Activated CD4-positive, alpha-beta T cell treated with anti-CD3 and anti-CD28 coated beads for 48 hours (primary cell): ENCODE measurements at places on chromosomes 11 and 22.

DNA sequence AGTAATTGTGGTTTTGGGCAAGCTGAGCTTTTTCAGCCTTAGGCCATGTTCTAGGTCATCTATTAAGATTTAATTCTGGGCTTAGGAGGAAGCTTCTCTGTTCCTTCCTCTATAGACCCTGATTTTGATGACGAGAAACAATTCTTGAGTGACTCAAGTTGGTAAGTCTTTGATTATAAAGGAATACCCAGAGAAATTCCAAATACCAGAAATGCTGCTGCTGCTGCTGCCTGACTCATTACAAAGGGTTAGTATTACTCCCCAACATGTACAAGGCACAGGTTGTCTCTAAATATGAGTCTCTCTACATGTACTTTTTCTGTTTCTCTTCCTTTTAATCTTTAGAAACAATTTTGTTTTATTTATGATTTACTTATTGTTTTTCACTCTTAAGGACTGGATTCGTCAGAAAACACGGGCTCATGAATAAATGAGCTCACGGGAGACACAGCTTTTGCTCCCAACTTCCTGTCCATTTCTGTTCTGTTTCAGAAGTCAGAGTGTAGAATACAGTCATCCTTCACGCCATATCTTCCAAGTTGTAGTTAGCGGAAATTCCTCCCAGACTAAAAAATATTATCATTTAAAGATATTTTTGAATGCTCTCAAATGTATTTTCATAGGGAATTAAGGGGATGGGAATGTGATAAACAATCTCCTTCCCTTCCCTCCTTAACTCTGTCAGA is 31.8 kb upstream of the RBMXL2 start:
- no peak for DNase-seq

- DNase-seq = no peak
Measured at GRCh38 chr11:126501641-126502040, 146.2 kb downstream of the ST3GAL4 start.

DNA sequence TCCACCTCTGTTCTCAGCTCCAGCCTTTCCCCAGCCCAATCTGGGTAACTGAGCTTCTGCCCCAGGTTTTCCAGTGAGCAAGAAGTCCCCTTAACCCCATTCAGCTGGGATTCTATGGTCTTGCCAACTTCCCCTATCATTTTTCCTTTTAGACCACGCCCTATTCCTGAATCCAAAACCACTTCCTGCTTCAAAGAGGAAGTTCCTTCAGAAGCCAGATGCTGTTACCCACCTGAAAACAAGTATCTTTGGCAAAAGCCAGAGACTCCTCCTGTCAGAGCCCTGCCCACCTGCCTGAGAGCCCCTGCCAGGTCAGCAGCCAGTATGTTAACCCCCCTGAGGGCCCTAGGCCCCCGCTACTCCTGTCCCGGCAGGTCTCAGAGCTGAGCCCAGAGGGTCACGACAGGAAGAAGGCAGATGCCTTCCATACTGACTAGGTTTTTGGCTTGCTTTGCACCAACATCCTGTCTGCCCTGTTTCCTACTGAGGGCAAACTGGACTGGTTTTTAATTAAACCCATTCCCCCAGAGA is 20.3 kb upstream of the MICAL2 start:
- no peak for DNase-seq

DNA sequence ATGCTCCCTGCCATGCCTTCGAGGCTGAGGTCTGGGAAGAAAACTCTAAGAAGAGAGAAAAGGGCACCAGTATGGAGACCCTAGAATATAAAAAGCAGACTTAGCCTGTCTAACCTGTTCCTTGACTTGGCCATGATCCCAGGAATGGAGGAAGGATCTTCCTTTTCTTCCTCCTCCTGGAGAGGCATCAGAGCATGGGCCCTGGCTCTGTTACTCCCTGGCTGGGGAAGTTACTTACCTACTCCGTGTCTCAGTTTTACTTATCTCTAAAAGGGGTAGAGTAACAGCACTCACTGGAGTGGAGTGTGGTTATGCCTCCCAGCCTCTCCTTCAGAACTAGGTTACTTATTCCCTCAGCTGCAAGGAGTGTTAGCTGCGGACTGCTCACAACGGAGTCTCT is 55.2 kb upstream of the PHF21A start:
- DNase-seq = no peak

- DNase-seq = peak; percentile 26
Measured at GRCh38 chr22:43867839-43868635, 5.7 kb upstream of the SULT4A1 start.

DNA sequence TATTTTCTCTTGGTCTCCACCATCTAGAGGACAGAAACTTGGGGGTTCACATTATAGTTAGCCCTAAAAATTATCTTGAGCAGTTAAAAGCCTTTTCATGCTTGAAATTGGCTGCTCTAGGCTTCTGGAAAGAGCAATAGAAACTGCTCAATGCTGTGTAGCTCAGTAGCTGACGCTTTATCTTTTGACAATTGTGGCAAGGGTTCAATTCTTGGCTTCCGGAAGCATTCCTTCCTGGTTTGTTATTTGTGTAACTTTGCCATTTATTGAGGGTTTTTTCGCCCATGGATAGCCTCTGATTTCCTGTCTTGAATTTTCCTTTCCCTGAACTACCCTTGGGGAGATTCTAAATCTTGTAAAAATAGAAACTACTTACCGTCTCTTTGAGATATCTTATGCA is 10.3 kb upstream of the OR56A1 start:
- DNase-seq = no peak

DNA sequence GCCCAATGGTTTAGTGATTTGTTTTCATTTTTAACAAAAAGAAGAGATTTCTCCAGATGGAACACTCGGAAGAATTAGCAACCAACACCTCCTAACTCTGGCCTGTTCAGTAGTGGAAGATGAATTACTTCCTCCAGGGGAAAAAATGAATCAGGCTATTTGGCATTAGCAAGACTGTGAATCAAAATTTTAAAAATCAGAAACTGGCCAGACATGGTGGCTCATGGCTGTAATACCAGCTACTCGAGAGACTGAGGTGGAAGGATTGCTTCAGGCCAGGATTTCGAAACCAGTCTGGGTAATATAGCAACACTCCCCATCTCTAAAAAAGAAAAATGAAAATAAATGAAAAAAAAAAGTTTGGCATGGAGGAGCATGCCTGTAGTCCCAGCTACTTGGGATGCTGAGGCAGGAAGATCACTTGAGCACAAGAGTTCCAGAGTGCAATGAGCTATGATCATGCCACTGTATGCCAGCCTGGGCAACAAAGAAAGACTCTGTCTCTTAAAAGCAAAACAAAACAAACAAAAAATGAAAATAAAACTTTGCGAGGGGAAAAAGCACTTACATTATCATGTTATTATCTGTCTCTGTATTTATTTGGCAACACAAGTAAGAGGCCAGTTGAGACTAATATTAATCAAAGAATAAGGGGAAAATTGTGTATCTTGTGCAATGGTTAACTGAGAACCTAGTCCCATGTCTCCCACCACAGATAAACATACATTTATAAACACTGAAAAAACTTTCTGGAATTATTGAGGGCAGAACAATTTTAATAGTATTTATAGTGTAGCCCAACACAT is 796.3 kb upstream of the ANO3 start:
- DNase-seq = no peak

GRCh38 chr11:57885298-57886050 is 123.9 kb downstream of the CTNND1 start:
- peak; percentile 14 for DNase-seq

GRCh38 chr11:2426221-2426620 is 18.1 kb downstream of the TRPM5 start:
- no peak for DNase-seq

DNA sequence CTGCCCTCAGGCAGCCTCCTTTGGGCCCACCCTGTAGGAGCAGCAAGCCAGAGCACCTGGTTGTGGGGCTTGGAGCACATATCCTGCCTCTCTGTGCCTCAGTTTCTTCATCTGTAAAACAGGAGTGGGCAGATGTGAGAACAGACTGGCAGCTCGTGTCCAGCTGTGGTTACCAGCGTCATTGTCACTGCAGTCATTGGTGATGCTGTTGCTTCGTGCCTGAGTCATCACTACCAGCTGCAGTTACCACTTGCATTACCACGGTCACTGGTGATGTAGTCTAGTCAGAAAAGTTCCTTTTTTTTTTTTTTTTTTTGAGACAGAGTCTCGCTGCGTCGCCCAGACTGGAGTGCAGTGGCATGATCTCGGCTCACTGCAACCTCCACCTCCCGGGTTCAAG is 20.4 kb downstream of the RSPH14 start:
- DNase-seq = no peak

GRCh38 chr11:44747316-44747715 is 20.6 kb downstream of the TSPAN18 start:
- DNase-seq = no peak

GRCh38 chr11:62075438-62075837 is 48.4 kb upstream of the INCENP start:
- no peak for DNase-seq

DNA sequence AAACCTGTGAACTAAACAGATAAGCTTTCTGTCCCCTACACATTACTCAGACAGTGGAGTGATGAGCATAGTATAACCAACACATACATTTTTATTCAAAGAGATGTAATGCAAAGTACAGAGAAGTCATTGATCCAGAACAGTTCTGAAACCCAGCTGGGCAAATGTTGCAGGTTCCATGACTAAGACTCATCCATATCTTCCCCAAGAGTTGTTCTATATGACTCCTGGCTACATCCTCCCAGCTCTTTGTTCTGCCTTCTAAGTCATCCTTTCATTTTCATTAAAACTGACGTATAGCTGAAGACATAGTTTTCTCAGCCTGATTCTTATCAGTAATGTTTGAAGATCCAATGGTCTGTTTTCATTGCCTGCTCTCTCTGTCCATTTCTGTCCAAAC is 47.3 kb downstream of the PLAAT5 start:
- peak; percentile 39 for DNase-seq

DNA sequence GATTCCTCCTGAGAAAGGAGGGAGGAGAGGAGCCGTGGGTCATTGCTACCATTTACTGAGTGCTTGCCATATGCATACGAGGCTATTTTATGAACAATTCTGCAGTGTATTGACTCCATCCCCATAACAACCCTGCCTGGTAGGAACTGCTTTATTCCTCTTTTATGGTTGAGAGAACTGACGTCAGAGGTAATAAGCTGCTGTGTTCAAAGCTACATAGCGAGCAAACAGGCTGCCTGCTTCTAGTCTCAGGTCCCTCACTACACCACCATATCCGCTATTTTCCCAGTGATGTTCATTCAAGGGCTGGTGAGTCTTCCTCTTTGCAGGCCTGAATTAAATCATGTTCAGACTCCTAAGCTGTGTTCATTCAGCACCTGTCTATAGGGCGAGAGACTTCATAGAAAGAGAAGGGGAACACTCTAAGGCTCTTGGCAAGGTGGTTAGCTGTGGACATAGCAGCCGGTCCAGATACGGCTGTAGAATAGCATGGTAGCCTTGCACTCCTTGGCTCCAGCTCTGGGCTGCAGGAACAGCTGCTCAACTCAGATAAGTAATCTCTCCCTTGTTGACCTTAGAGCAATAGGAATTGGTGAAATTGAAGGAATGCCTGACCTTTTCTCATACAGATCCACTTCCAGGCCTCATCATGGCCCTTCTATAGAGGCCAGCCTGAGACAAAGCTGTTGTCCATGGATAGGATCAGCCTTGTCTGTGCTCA is 82.6 kb downstream of the MICAL2 start:
- no peak for DNase-seq

- no peak for DNase-seq
Measured at GRCh38 chr11:70463478-70464255, 65.3 kb downstream of the CTTN start.

- no peak for DNase-seq
Measured at GRCh38 chr11:121453589-121454299, 977 bp upstream of the SORL1-AS1 start.

DNA sequence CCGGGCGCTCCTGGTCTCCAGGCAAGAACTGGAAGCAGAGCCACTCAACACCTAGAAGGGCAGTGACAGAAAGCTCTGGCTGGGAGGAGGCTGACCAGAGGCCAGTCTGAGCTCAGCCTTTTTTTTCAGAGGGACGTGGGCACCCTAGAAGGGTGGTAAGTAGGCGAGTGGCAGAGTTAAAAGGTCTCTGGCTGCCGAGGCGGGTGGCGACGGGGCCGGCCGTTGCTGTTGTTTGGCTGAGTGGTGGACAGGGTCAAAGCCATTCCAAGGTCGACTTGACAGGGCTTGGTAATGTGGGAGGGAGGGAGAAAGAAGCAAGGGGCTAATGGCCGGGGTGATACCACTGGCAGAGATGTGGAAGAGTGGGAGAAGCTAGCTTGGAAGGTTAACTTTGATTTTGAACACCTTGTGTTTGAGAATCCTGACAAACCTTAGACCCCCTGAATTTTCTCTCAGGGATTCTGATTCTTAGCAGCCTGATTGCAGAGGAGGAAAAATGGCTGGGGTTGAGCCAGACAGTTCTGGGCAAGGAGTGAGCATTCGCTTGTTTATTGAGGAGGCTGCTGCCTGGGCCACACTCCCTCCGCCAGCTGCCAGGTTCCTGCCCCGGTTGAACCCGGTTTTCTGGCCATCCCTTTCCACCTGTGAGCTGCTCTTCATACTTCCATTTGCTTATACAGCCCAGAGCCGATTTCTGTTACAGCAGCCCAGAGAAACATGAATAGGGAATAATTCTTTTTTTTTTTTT is 868 bp upstream of the SYCE3 start:
- DNase-seq = no peak

- DNase-seq = no peak
Measured at GRCh38 chr11:92286709-92287108, 62.1 kb downstream of the FAT3 start.

DNA sequence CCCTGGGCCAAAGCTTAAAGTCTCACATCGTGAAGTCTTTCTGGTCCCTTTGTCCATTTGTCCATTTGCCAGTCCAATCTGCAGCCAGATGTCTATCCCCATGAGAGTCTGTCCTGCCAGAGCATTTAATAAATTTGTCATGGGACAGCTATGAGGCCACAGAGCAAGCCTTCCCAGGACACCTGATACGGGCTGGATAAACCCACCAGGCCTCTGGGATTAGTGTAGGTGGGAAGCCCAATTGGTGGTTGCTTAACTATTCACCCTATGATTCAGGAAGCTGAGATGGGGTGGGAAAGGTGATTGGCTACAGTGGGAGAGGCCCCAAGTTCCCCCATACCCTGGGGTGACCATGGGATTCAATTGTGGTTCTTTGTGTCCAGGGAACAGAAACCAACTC is 39.9 kb downstream of the MYEOV start:
- no peak for DNase-seq

DNA sequence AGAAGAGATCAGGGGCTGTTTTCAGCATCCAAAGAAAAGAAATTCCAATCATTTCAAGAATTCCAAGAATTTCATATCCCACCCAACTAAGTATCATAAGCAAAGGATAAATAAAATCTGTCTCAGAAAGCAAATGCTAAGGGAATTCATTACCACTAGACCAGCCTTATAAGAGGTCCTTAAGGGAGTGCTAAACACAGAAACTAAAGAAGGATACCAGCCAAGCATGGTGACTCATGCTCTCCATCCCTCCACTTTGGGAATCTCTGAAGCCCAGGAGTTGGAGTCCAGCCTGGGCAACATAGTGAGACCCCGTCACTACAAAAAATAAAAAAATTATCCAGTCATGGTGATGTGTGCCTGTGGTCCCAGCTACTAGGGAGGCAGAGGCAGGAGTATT is 17.8 kb downstream of the FADD start:
- no peak for DNase-seq

GRCh38 chr11:1050581-1051355 is 14.2 kb upstream of the MUC6 start:
- DNase-seq = peak; percentile 84

GRCh38 chr22:39530692-39531331 is 1.7 kb downstream of the RPS19BP1 start:
- DNase-seq = no peak

- no peak for DNase-seq
Measured at GRCh38 chr11:861105-861479, 18.4 kb downstream of the TSPAN4 start.
